Left ventricle myocardium inferior (tissue), 1 donor: ENCODE measurements at places on chromosomes 5 and 9.
A peak's percentile ranks its signal among the peaks of the same experiment; 100 is the strongest.

DNA sequence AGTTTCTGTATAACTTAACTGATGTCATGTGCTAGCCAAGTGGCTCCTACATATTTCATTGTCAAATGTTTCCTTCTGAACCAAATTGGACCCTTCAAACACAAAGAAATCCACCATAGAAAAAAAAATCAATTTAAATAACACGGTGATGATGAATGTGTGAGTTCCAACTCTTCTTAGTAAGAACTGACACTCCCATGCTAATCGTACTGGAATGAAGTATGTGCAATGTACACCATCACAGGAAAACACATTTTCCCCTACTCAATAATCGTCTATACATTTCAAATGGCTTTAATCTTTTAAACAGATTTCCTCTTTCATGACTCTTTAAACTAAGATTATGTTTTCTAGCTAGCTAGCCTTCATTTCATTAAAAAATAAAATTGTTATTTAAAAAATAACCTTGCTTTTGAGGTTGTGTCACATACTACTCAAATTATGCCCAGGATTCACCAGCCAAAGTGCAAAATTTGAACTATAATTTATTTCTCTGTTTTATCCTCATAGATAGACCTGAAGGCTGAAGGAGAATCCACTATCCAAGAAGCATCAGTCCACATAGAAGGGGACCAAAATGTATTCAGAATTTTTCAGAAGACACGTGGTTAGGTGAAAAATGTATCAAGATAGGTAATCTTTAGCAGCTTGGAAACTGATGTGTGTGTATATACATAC is 131.0 kb upstream of the ITGA1 start:
- no peak overlapping the region for H3K27ac ChIP-seq
- H3K36me3 ChIP-seq = no peaks in the 10 kb centered on the region
- DNase-seq = no peak
- peaks cover 14% of the 10 kb centered on the region for H3K27me3 ChIP-seq
- no peak overlapping the region for H3K4me3 ChIP-seq

- no peaks in the 10 kb centered on the region for H3K27me3 ChIP-seq
- H3K4me1 ChIP-seq = peaks cover 90% of the 10 kb centered on the region
- H3K4me3 ChIP-seq = no peak overlapping the region
- DNase-seq = no peak
- no peaks in the 10 kb centered on the region for H3K36me3 ChIP-seq
These were observed 187.4 kb downstream of the DCP2 start for GRCh38 chr5:113164021-113164420.

DNA sequence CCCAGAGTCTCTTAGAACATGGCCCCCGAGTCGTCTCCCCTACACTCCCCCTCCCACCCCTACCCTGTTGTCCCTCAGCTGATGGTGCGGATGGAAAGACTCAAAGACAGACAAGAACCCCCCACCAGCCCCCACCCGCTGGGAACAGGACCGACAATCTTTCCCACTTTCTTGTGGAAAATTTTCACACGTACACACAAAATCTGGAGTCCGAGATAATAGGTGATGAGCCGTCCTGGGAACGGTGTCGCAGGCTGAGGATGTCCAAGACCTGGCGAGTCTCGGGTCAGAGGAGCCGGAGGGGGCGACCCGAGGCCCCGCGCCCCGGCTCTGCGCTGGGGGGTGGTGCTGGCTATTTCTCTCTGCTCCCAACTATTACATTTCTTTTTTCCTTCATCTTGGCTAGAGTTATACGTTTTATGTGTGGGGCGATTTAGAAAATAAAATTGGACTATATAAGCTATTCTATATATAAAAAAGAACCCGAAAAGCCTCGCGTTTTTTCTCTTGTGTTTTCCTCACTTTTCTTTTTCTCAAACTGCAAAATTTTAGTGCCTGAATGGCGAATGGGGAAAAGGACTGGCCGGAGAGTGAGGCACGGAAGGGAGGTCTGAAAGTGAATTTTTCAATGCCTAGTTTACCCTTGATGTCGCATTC is 188.8 kb downstream of the MEF2C start:
- peaks cover 43% of the 10 kb centered on the region for H3K4me1 ChIP-seq
- H3K36me3 ChIP-seq = no peaks in the 10 kb centered on the region
- no peak overlapping the region for H3K4me3 ChIP-seq
- peaks cover 99% of the 10 kb centered on the region for H3K27me3 ChIP-seq
- DNase-seq = no peak

DNA sequence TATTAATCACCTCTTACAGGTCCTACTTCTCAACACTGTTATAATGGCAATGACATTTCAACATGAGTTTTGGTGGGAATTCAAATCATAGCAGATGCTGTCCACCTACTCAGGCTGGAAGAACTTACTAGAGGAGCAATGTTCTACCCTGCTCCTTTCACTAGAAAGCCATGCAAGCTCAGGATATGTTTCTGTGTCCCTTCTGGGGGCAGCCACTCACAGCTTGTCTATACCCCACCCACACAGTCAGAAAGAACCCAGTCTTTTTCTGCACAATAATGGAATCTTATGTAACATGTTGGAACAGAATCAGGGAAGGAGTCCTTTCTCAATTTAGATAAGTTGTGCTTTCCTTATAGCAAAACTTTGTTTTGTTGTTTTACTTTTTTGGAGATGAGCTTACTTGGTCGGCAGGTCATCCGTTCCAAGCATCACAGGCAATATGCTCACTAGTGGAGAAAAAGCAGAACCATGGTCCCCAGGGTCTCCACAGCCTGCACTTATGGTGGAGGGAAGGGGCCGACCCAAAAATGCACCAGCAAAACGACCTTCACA is 53.3 kb upstream of the ICE1 start:
- H3K4me3 ChIP-seq = no peak overlapping the region
- DNase-seq = no peak
- no peaks in the 10 kb centered on the region for H3K36me3 ChIP-seq

DNA sequence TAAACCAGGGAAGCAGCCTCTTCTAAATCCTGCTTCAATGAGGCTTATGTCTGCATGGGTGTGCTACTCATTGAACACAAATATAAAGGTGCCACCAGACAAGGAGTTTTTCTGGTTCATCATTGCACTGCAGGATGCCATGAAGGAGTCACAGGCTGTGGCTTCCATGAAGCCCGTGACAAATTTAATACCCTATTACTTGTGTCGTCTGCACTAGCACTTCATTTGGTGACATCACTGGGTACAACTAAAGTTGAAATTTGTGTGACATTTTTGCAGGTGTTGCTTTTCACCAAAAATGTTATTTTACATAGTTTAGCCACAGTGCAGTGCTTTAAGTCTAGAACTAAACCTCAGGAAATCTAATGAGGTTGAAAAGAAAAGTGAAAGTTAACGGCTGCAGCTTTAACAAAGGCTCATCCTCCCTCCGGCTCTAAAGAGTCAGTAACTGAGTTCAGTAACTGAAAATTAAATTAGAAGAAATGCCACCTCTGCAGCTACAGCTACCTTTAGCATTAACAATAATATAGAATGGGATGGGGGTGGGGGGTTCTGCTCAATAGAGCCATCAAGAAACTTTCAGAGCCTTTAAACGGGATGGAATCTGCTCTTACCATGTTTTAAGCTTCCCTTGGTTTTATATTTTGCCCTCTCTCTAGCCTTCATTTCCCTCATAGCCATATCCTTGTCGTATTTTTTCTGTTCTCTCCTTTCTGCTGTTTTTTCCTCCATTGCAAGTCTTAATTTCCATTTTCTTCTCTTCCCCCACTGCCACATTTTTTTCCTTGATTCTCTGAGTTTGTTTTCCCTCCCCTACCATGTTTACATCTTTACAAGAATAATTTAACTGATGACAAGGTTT is 233.8 kb upstream of the TMEM161B start:
- H3K36me3 ChIP-seq = no peaks in the 10 kb centered on the region
- H3K27me3 ChIP-seq = no peaks in the 10 kb centered on the region
- DNase-seq = no peak
- peak overlapping the region; percentile 65 for H3K4me3 ChIP-seq

- no peak for DNase-seq
- H3K27me3 ChIP-seq = no peaks in the 10 kb centered on the region
- no peaks in the 10 kb centered on the region for H3K36me3 ChIP-seq
These were observed 47.1 kb downstream of the C9orf57 start for GRCh38 chr9:72013292-72013760.

- peaks cover 84% of the 10 kb centered on the region for H3K4me1 ChIP-seq
- no peaks in the 10 kb centered on the region for H3K27me3 ChIP-seq
- peak overlapping the region; percentile 72 for H3K4me3 ChIP-seq
- peaks cover 29% of the 10 kb centered on the region for H3K36me3 ChIP-seq
- DNase-seq = no peak
These were observed 664 bp upstream of the IL11RA start for GRCh38 chr9:34651321-34651720.

DNA sequence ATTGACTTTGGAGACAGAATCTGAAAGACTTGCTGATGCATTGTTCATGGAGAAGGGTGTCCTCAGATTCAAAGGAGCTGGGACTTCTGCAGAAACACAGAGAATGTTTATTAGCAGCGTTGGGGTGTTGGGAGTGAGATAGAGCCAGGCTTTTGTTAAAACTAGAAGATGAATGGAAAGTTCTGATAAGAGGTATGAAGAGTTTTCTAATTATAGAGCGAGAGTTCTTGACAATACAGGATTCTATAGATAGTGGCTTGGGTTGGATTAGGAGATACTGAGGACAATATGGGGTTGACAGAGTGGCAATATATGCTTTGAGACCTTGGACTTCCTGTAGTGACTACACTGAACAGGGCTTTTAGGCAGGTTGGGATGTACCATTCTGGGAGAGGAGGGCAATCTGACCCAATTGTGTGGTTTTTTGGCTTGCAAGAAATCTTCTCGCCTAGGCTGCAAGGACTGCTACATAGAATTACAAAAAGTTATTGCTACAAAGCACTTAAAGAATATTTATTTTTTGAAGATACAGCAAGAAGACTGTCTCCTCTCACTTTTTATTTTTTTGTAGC is 83.1 kb downstream of the FER start:
- peaks cover 15% of the 10 kb centered on the region for H3K4me1 ChIP-seq
- H3K27me3 ChIP-seq = no peaks in the 10 kb centered on the region
- peaks cover 4% of the 10 kb centered on the region for H3K36me3 ChIP-seq

DNA sequence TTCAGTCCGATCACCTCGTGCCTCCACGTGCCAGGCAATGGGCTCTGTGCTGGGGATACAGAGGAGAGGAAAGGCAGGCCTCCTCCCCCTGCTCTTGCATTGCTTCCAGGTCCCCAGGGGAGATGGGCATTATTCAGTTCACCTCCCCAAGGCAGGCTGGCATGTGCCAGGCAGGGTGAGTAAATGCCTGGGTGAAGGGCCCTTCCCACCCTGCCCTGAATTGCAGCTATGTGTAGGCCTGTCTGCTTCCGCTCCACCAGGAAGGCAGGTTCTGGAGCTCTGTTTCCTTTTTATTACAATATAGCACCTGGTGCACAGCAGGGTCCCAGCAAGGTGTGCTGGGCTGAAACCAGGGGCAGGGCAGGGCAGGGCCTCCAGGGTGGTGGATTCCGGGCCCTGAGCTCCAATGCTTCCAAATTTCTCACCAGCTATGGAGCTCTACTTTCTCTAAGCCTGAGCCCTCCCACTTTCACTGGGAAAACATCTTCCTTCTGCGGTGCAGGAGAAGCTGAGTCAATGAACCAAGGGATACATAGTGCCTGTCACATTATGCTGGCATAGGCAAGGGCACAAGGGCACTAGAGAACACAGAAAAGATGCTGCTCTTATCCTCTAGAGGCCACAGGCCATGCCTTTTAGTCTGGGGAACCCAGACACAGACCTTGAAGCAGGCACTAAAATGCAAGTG is 42.0 kb downstream of the SHB start:
- peak overlapping the region; percentile 82 for H3K27ac ChIP-seq
- no peaks in the 10 kb centered on the region for H3K36me3 ChIP-seq
- no peak for DNase-seq
- H3K4me1 ChIP-seq = peaks cover 78% of the 10 kb centered on the region
- H3K27me3 ChIP-seq = no peaks in the 10 kb centered on the region

DNA sequence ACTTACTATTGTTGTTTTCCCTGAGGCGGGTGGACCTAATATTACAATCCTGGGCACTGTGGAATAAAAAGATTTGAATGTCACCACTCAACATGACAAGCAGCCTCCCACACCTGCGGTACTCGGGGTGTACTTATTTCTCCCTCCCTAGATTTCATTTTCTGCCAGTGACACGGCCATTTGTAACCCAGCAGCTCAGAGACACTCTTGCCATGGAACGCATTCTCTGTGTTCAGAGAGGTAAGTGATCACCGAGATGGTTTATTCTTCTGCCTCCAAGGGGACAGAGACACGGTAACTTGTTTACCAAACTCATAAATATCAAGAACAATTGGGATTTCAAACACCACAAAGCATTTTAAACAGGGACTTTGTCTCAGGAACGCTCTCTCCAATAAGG is 11.2 kb downstream of the AK8 start:
- no peak overlapping the region for H3K27ac ChIP-seq
- H3K4me3 ChIP-seq = no peak overlapping the region
- DNase-seq = no peak
- H3K36me3 ChIP-seq = no peaks in the 10 kb centered on the region
- no peaks in the 10 kb centered on the region for H3K4me1 ChIP-seq
- H3K27me3 ChIP-seq = peaks cover 4% of the 10 kb centered on the region

DNA sequence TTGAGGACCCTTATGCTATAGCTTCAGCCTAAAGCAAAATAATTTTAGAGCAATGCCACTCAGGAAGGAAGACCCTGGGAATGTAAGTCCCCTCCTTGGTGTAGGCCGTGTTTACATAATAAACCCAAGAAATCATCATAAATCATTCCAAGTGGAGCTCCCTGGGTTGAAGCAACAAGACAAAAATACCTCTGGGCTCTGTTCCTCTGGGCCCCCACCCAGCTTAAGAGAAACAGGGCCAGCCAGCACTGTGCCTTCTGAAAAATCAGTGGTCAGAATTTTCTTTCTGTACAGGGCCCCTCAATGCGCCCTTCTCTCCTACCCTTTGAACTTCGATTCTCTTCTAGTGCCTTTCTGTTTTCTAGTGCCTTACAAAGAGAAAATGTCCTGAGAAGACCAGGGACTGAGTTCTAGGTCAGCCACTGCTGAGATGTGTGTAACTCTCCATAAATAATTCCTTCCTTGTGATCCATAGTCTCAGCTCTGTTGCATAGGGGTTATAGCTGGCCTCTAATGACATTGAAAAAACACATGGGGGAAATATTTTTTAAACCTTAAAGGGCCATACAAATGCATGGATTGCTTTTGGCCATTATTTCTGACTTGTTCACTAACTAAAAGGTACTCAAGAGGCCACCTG is 101.0 kb downstream of the ADRB2 start:
- H3K27me3 ChIP-seq = no peaks in the 10 kb centered on the region
- H3K4me3 ChIP-seq = no peak overlapping the region
- no peak overlapping the region for H3K27ac ChIP-seq
- H3K36me3 ChIP-seq = no peaks in the 10 kb centered on the region

DNA sequence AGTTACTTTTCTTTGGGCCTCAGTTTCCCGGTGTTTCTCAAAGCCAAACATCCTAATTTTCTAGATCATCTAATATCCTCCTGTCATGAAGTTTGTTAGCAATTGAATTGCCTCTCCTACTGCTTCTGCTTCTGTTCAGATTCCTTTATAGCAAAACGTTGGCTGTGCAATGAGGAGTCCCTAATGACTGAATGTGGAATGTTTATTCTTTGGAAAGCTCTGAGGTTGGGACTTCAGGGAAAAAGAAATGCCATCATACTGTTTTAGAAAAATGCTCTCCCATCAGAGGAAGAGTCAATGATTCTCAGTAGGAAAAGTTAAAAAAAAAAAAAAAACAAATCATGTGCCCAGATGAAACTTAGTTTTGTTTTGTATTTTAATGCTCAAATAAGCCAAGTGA is 268.7 kb upstream of the PAPPA start:
- H3K4me3 ChIP-seq = no peak overlapping the region
- H3K27ac ChIP-seq = no peak overlapping the region
- H3K36me3 ChIP-seq = no peaks in the 10 kb centered on the region

GRCh38 chr5:16518606-16519005 is 53.0 kb upstream of the ZNF622 start:
- H3K27me3 ChIP-seq = no peaks in the 10 kb centered on the region
- H3K4me3 ChIP-seq = no peak overlapping the region
- peaks cover 37% of the 10 kb centered on the region for H3K4me1 ChIP-seq
- peak overlapping the region; percentile 30 for H3K27ac ChIP-seq
